CD4-positive, alpha-beta T cell treated with Interleukin-15 for 1 hour (primary cell): ENCODE measurements at places on chromosomes 12 and 14.

GRCh38 chr12:129791396-129791795, 112.4 kb downstream of the TMEM132D start:
- DNase-seq: no peak

DNA sequence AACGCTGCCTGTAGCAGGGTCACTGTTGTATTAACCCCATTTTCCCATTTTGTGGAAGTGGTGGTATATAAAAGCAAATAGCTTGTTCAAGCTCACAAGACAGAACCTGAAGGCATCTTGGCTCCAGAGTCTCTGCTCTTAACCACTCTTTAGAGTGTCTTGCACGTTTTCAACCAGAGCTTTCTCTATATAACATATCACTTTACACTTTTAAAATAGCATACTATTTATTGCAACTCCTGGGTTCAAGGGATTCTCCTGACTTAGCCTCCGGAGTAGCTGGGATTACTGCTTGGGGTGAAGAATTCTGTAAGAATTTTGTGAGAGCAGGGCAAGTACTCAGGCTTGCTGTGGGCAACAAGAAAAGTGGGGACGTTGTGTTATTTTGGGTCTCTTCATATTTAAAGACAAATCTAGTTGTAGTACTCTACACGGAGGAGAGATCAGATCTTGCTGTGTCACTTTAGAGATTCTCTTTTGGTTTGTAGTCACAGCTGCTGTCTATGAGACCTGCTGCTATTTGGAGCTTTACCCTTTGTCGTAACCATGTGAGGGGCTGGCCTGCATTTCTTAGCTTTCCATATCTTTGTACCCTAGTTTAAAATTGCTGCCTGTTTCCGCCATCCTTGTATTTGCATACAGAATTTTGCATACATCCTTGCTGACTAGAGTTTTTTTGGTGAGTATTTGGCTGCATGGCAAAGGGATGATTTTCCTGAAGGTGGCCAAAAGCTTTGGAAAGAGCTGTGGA, 40.7 kb downstream of the WDR20 start:
- DNase-seq: no peak

- no peak for DNase-seq
Observed at GRCh38 chr14:104372390-104373054, 207.0 kb upstream of the C14orf180 start.

DNA sequence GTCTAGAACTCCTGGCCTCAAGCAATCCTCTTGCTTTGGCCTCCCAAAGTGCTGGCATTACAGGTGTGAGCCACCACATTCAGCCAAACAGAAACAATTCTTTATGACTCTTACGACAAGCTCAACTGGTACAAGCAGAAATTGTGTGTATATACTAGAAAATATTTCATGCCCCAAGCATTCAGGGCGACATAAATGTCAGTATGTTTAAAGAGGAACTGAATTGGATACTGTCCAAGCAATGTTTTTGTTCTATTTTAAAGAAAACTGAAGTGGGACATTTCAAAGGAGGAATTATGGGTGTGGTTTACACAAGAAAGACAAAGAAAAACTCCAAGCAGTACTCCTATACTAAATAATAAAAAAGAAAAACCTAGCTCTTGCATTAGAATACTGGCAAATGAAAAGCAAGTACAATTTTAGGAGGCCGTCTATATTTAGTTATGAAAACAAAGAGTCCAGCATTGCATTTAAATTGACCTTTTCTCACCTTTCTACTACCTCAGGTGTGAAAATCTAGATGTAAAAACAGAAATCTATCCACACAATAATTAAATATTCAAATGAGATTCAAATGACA, 48.9 kb downstream of the PPP1R12A start:
- no peak for DNase-seq

DNA sequence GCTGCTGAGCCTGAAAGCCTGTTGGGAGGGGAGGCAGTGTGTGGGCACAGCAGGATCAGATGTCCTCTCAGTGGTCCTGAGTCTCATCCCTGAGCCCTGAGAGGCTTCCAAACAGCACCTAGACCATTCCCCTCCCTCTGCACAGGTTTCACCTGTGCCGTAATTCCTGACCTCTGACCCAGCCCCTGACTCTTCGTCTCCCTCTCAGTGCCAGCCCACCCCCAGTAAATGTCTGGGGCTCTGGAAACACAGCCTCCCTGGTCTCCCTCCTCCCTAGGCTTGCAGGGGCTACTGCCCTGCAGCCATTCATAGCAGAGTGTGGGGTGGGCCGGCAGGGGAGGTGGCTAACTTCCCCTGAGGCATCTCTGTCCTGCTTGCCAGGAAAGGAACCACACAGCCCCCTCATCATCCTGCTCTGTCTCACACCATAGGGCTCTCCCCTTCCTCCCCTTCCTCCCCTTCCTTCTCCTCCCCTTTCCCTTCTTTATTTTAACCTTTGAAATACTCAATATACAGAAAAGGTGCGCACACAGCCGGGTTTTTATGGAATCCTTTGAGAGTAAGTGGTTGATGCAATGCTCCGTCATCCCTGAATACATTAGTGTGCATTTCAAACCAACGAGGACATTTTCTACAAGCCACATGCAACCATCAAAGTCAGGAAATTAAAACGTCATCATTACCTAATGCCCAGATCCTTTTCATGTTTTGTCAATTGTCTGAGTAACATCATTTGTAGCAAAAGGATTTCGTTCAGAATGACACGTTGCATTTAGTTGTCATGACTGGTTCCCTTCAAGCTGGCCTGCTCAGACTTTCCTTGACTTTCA, 67.0 kb downstream of the PRMT8 start:
- DNase-seq: no peak

DNA sequence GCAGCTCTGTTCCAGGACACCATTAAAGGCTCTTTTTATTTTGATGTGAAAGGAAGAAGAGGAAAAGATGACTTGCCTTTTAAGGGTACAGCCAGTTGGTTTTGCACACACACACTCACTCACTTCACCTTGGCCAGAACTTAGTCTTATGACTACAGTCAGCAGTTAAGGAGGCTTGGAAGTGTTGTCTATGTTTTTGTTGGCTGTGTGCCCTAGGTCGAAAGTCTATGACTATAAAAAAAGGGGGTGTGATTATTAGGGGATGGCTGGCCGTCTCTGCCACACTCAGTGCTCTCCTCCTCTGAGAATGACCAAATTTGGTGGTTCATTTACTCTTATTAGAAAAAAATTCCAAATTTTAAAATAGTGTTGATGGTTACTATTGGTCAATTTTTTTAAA, 139.5 kb upstream of the OTX2 start:
- DNase-seq: no peak

DNA sequence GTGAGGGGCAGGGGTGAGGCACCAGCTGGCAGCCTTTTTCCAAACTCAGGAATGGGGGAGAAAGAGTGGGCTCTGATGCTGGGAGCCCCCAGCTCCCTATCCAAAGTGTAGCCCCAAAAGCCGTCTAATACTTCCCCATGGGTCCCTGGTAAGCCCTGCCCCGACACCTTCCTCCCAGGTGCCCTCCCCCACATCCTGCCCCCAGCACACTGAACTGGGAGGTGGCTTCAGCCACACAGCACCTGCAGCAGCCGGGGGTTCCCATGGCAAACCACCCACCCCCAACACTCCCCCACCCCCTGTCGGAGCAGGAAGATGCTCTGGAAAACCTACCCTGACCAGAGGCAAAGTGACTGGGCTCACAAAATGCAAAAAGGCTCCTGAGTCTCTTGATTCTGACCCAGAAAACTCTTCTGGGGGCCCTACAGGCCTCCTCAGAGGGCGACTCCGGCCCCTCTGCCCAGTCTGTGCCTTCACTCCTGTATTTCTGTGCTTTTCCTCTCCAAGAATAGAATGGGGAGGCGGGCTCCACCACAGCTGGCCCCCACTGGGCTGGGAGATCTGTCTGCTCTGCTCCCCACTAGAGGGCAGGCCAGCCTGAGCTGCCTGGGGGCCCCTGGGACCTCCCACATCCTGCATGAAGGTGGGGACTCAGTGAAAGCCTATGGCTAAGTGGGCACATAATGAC, 81.6 kb downstream of the ITPK1 start:
- DNase-seq: peak; percentile 54

GRCh38 chr12:132545164-132545953, 55.4 kb downstream of the FBRSL1 start:
- no peak for DNase-seq

DNA sequence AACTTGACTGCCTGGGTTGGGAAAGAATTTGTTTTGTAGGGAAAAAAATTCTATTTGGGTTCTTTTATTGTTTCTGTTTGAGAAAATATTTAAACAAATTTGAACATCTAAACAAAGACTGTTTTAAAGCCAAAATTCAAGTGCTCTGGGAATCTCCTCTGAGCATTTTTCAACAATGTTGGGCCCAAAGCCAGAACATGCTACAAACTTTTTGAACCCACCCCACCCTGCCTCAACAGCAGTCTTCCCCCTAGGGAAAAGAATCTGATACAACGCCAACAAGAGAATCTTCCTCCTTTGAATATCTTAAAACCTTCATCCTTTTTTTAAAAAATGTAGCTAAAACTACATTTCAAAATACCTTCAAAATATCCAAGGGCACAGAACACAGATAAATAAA, 20.4 kb upstream of the NID2 start:
- no peak for DNase-seq

GRCh38 chr14:58088961-58089360, 63.1 kb downstream of the ARMH4 start:
- DNase-seq: no peak

GRCh38 chr12:47819138-47819895, 386 bp downstream of the HDAC7 start:
- peak; percentile 53 for DNase-seq

- DNase-seq: no peak
Observed at GRCh38 chr12:53976172-53976822, 1.5 kb upstream of the HOTAIR start.

GRCh38 chr12:125882141-125882540, 816.9 kb downstream of the AACS start:
- no peak for DNase-seq

GRCh38 chr14:78488938-78489337, 318.8 kb downstream of the NRXN3 start:
- no peak for DNase-seq

GRCh38 chr12:124493809-124494750, 73.3 kb downstream of the NCOR2 start:
- DNase-seq: peak; percentile 66

DNA sequence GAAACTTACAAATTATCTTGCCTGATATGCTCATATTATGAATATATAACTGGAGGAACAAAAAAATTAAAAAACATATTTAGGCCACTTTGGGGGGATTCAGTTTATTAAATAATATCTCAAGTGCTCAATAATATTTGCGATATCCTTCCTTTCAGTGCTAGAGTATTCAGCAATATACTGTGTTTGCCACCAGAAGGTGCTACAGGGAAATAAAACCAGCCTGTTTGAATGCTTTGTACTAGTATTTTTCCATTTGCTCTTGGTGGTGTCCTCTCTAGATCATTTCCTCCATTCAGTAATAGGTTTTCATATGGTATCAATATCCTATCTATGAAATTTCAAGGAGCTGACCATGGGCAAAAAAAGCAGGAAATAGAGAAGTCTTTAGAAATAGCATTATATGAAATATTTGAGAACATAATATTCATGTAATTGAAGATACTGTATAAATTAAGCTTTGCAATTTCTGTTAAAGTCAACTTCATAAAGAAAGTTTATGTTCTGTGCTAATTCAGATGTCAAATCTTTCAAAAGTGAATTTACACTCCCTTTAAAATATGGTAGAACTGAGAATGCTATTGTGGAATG, 106.2 kb upstream of the NAV3 start:
- no peak for DNase-seq

- no peak for DNase-seq
Observed at GRCh38 chr14:50726372-50727107, 58.4 kb upstream of the SAV1 start.

- DNase-seq: no peak
Observed at GRCh38 chr12:93363841-93364297, 13.9 kb upstream of the NUDT4 start.

DNA sequence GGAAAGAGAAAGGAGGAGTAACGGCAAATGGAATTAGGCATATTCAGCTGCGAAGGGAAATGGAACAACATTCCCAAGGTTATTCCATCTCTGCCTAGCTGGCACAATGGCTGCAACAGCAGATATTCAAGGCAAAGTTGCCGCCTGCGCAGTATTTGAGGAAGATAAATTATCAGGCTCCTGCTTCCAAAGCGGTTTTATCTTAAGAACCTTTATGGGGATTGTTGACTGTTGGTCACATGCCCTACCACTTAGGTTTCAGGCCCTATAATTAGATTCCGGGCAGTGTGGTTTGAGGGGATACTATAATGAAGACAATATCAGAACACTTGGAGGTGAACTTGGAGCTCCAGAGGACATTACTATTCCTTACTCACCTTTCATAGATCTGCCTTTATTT, 99.7 kb downstream of the FGD4 start:
- DNase-seq: no peak

GRCh38 chr12:12024911-12025682, 45.6 kb upstream of the BCL2L14 start:
- no peak for DNase-seq

DNA sequence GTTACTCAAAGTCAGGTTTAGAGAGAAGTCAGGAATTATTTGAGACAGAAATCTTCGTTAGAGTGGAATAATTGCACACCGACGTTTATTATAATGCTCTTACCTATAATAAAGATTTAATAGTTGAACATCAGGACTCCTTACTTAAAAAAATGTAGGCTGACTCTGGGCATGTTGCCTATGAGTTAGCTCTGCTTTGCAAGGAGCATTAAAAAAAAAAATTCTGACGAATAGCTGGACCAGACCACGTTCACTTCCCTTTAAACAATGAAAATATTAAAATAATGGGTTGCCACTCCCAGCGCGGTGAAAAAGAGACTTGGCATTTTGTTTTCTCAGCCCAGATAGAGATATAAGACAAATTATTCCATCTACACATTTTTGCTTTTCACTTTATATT, 574 bp upstream of the FANCM start:
- no peak for DNase-seq

GRCh38 chr12:53999559-54000115, 324 bp upstream of the HOXC9 start:
- DNase-seq: no peak

- no peak for DNase-seq
Observed at GRCh38 chr12:44889926-44890325, 13.8 kb upstream of the NELL2 start.

GRCh38 chr12:31906557-31907301, 52.5 kb upstream of the RESF1 start:
- peak; percentile 27 for DNase-seq
